ENCODE measurements at places on chromosomes 13 and 19.

DNA sequence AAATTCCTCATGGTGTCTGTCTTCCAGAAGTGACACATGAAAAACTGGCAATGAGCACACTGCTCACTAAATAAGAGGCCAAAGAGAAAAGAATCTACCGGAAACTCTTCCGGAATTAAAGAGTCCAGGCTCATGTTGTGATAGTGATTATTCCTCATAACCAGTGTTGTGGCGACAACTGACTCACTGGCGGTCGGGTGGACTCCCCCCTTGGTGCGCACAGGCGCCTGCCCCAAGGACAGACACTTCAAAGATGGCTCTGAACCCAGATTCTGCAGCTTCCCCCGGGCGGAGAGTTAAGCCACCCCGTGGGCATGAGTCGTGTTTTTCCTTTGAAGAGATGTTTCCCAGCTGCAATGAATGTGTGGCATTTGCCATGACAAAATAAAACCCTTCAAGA, 10.3 kb downstream of the IL17D start:
- no peak for DNase-seq

GRCh38 chr13:30792285-30793000, 57.1 kb downstream of the ALOX5AP start:
- DNase-seq: no peak

GRCh38 chr13:112715715-112716460, 26.1 kb downstream of the ATP11A start:
- DNase-seq: no peak

DNA sequence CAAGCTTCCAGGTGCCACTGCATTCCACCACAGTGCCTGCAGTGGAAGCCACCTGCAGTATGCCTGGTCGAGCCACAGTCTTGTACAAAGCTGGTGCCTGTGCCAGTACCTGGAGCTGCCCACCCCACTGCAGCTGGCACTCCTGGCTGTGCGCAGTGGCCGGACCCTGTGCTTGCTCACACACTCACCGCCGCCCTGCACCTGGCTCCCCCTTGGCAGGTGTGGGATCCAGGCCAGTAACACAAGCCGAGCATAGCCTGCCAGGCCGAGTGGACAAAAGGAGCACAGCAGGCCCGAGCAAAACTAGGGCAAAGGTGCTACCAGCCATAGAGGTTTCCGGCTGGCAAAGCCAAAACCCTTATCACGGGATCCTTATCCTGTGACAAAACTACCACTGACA, 18.5 kb downstream of the UGGT2 start:
- DNase-seq: no peak

DNA sequence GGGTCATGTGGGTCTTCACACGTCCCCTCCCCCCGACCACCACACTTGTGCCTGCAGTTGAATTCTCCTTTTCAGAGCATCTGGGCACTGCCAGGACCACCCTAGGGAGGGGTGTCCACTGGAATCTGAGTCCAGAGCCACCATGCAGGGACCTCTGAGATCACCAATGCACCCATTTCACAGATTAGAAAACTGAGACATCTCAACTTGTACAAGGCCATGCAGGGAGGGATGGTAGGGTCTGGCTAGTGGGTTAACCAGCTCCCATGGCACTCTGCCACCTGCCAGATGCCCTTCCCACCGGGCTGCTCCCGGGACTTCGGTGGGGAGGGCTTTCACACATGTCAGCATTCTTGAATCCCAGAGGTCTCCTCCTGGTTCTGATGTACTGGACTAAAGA, 44.3 kb upstream of the C19orf12 start:
- no peak for DNase-seq

GRCh38 chr19:51301266-51301665, 10.2 kb upstream of the IGLON5 start:
- no peak for DNase-seq

DNA sequence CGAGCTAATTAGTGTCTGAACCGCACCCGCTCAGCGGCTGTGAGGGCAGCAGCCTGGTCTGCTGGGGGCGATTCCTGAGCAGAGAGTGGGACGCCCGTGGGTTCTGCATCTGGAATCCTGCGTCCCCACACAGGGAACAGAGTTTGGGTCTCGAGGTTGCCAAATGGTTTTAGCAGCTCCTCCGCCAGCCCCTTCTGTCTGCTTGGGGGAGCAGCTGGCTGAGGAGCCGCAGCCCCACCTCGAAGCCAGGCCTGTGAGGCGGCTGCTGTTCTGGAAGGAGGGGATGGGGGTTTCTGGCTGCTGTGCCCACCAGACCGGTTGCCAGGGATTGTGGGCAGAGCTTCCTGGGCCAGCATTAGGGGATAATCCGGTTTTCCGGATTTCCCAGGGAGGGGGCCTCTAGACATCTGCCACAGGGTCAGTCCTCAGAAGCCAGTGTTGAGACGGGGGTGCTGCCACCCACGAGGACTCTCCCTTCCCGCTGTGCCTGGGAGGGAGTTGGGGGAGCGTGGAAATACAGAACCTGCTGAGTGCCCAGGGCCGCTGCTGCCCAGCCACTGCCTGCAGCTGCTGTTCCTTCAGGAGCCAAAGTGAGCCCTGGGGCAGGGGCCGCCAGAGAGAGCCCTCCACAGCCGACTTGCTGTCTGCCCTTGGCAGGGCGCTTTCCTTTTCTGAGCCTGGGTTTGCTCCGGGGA, 2.0 kb downstream of the CDC34 start:
- no peak for DNase-seq

DNA sequence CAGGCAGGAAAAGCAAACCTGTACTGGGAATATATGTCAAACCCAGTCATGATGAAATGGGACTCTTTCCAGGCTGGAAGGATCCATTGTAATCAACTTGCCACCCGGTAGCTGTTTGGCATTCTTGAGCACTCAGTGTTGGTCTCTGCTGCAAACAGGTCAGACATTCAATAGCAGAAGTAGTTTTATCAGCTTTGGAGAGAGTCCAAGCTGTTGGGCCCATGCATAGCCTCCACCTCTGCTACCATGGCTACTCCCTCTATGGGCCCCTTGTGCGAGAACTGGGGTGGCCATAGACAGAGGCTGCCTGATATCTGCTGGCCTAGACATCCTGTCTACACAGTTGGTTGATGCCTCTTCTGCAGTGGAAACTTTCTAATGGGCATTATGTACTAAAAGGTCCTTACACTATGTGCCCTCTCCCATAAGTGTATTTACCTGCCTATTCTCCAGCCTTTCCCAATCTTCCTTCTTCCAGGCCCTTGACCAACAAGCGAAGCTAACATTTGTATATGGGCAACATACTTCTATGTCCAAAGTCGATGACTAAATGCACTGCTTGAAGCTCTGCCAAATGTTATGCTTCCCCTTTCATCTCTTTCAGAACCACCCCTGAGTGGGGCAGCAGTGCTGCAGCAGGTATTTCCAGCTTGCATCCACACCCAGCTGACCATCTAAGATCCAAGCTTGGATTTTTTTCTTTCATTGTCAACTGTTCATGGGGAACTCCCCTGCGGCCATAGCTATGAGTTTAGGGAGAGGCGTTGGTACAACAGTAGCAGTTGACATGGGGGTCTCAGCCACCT, 5.3 kb upstream of the RNF6 start:
- DNase-seq: no peak

- DNase-seq: peak; percentile 31
Observed at GRCh38 chr19:35797663-35798062, 15.0 kb downstream of the PRODH2 start.

- DNase-seq: peak; percentile 55
Observed at GRCh38 chr13:104984296-104984818, 1551.1 kb downstream of the EFNB2 start.

DNA sequence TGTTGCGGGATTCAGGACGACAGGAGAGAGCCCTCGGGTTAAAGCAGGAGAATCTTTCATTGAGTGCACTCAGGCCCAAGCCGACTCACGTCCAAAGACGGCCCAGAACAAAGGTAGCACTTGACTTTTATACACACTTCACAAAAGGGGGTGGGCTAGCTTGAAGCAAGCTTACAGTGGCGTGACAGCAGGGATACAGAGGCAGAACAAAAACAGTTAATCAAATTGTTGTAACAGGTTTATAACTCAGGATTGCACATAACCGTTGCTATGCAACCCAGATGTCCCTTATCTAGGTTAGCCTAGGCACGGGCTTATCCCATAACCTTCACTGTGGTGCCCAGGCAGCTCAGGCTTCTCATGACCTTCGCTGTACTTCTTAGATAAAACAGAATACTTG, 2.0 kb downstream of the MED25 start:
- DNase-seq: no peak

- DNase-seq: no peak
Observed at GRCh38 chr19:45273521-45273855, 22.4 kb downstream of the MARK4 start.

- no peak for DNase-seq
Observed at GRCh38 chr13:29405401-29405800, 190.1 kb downstream of the SLC7A1 start.

DNA sequence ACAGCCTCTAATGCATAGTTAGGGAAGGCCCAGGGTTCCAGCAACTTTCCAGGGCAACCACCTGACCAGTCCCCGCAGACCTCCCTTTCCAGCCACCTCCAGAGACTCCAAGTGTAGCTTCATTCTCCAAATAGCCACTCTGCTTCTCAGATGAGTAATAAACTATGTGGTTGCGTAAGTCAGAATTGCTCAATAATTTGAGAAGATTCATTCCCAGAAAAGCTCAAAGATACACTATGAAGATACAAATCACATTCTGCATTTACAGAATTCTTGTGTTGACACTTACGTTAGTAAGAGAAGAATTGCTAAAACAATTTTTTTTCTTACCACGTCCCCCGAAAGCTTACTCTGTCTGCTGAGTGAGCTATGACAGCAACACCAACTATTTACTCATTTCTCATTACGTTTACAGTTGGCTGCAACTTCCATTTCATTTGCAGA, 8.2 kb upstream of the LATS2 start:
- no peak for DNase-seq

GRCh38 chr13:44493213-44493812, 82.8 kb downstream of the TSC22D1 start:
- no peak for DNase-seq

DNA sequence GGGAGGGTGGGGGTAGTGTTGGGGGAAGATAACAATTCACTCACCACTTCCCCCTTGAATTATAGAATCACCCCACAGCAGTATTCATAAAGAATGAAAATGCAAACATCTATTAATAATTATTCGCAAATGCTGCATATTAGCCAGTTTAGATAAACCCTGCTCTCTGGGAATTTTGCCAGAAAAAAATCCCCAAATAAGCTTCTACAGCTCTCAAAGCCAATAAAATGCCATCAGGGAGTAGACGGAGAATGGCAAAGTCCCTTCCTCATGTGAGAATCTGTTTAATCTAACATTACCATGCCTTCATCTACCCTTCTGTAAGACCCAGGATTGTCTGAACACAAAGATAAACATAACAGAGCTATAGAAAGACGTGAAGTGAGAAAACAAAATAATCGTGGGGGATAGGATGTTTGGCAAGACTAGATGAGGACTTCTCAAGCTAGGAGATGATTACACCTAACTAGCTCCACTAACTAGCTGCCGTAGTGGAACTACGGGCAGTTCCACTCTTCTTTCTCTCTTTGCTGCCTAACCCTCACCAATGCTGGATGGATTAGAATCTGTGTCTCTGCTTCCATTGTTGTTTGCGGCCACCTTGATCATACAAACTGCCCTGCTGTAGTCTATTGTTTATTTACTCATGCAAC, 32.4 kb upstream of the CACNA1A start:
- no peak for DNase-seq

- no peak for DNase-seq
Observed at GRCh38 chr13:51494156-51494555, 41.3 kb upstream of the INTS6 start.

DNA sequence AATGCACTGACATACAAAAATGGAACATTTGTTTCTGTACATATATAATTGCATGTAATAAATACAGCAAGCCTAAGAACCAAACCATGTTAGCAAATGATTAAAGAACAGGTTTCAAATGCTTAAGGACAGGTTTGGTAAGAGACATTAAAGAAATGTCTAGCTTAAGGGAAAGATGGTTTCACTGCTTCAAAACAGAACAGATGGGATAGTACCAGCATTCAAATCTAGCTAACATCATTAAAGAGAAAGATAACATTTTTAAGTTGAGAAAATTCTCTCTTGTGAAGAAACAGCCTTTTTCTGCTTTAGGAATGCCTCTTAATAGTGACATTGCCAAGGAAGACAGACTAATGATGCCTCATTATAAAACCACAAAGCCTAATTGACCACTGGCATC, 52.5 kb upstream of the DOCK9 start:
- no peak for DNase-seq

GRCh38 chr13:39020853-39021462, 16.9 kb downstream of the PROSER1 start:
- no peak for DNase-seq

GRCh38 chr19:57708641-57709361, at the start of gene ZNF154:
ZNF154 (minus strand) TSS chr19:57709204; CDS start chr19:57708971, 233 bp downstream.
- DNase-seq: peak; percentile 32

- DNase-seq: no peak
Observed at GRCh38 chr19:24000656-24001055, 86.0 kb downstream of the ZNF726 start.

- peak; percentile 41 for DNase-seq
Observed at GRCh38 chr13:24253520-24254145, 55.7 kb upstream of the C1QTNF9 start.

GRCh38 chr19:54317108-54317964, 4.4 kb upstream of the LILRA5 start:
- DNase-seq: no peak

DNA sequence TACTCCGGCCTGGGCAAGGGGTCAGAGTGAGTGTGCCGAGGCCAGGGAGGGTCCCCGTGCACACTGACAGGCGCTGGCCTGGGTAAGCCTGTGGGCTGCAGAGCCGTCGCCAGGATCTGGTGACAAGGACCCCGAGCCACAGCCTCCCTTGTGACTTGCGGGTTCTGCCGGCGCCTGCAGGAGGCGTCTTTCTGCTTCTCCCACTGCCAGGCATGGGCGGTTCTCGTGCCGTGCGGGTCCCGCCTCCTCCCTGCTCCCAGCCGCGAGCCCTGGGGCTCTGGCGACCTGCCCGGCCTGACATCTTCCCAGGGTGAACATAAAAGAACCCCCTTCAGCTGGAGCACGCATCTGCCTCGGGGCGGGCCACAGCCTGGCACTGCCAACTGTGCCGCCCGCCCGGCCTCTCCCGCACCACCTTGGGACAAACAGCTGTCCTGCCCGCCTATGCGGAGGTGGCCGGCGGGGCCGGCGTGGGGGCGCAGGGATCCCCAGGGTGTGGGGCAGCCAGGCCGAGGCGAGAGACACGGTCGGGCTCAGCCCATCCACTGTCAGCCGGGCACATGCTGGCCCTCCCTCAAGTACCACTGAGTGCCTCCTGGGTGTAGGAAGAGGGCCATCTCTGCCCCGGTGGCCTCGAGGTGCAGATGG, 1.5 kb upstream of the HCN2 start:
- DNase-seq: peak; percentile 85
